Ureter (tissue), 1 donor: ENCODE measurements at places on chromosomes 12 and 14. TPM values are rescaled to one million over a fixed set of nuclear protein-coding genes. Genes with fewer than 3 reads are reported as not detected.
A peak's percentile ranks its signal among the peaks of the same experiment; 100 is the strongest.

- no peak for DNase-seq
Observed at GRCh38 chr14:75222208-75222701, 45.8 kb upstream of the TMED10 start.

GRCh38 chr14:104477666-104478380 lies 101.7 kb upstream of the C14orf180 start:
- DNase-seq, result no peak

- no peak for DNase-seq
Observed at GRCh38 chr12:55722948-55723347, 2.8 kb downstream of the RDH5 start.

DNA sequence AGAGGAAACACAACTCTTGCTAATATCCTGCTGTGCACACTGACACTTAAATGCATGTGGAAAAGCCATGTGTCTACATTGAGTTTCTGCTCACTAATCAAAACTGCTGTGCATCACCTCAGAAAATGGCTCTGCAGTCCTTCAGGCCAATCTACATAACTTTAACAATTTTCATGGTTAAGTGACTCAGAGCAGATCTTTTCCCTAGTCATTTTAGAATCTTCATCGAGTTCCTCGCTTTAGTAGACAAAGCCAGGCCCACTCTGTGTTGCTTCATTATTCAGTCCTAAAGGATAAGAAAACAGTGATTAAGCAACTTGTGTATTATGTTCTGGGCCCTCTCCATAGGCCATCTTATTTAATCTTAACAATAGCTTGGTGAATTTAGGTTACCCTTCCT lies 250.0 kb downstream of the KCNC2 start:
- DNase-seq, result no peak

DNA sequence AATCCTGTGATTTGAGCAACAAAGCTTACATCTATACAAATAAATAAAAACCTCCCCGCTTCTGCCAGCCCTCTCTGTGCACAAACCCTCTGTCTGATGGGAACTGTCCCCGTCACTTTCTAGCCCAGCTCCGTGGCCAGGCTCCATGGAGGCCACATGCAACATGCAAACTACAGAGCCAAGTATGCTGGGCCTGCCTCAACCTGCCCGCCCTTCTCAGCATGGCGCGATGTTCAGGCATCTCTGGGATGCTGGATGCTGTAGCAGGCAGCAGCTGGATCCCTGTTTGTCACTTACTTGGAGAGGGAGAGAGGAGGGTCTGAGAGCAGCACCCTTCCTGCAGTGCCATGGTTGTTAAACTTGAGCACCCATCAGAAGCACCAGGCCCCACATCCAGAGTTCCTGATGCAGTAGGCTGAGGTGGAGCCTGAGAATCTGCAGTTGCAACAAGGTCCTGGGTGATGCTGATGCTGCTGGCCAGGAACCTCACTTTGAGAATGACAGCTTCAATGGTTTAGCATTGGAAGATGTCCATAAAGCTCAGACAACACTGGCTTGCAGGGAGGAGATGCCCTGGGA lies 32.4 kb downstream of the CLMN start:
- DNase-seq, result no peak

GRCh38 chr12:107320929-107321631 lies 227.7 kb upstream of the CRY1 start:
- DNase-seq, result peak; percentile 73

GRCh38 chr14:22502007-22502406 lies 87.0 kb downstream of the DAD1 start:
- DNase-seq, result no peak

DNA sequence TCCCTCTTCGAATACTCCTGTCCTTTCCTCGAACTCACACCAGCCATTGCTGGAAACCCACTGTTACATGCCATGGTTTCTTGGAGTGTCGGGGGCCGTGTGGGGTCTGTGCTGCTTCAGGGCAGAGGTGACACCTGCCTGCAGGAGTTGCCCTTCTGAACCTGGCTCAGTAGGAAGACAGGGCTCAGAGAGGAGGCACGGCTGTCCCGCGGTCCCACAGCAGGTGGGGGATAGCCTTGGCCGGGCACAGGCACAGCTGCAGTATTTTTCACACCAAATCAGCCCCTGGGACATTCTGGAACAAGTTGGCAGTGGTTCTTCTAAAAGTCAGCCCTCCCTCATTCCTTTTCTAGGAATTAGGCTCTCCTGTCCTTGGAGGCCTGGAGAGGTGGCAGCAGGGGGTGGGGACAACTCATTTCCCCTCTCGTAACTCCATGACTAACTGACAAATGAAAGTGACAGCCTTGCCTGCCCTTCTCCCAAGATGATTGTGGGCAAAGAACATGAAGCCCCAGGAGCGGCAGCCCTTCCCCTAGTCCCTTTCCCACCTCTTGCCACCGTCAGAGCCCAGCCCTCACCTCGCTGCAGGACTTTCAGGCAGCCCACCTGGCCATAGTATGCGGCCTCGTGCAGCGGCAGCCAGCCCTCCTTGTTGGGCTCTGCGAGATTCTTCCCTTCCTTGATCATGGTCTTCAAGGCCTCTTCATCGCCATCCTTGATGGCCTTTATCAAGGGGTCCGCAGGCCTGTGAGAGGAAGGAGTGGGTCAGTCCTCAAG lies 22.4 kb downstream of the ASB2 start:
- no peak for DNase-seq

The LMNTD1 gene
- total RNA-seq, result not detected
